Posterior vena cava (tissue), 2 donors: ENCODE measurements at places on chromosomes 5 and 9.

GRCh38 chr5:101102506-101102905 is 199.4 kb upstream of the ST8SIA4 start:
- DNase-seq, result no peak

- DNase-seq, result no peak
Measured at GRCh38 chr5:43514471-43514815, 505 bp downstream of the C5orf34 start.

DNA sequence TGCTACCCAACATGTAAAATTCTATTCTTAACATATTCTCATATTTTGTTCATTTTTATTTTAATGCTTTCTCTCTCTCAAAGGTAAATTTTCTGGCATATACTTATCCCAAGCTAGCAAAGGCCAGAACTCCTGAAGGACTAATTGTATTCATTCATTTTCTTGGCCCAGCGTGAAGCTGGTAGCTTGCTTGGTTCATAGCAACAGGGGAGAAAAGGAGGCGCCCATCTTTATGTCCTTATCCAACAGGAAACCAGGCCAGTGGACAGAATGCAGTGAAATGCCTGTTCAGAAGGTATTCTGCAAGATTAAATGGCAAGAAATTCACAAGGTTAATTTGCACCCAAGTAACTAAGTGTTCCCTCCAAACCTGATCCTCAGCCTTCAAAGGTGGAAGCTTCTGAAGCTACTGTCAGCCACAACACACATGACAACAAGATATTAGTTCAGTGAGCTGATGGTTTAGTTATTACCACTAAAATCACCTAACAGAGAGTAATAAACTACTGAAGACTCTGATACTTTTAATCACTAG is 5.6 kb downstream of the EFNA5 start:
- DNase-seq, result no peak

DNA sequence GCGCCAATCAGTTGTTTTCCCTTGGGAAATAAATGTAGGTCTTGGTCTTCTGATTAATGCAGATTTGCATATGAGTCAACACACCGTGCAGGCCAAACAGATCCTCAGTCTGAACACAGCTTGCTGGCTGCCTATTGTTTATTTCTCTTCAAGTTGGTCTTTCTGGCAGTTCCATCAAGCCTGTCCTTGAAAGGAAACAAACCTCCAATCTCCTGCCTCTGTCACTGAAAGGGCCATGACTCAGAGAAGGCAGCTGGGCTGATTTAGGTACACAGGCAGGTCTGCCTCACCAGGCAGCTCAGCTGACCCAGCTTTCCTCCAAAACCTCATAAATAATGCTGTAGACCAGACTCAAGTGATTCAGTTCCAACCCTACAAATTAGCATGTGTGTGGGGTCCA is 175.9 kb downstream of the MAN2A1 start:
- DNase-seq, result no peak

DNA sequence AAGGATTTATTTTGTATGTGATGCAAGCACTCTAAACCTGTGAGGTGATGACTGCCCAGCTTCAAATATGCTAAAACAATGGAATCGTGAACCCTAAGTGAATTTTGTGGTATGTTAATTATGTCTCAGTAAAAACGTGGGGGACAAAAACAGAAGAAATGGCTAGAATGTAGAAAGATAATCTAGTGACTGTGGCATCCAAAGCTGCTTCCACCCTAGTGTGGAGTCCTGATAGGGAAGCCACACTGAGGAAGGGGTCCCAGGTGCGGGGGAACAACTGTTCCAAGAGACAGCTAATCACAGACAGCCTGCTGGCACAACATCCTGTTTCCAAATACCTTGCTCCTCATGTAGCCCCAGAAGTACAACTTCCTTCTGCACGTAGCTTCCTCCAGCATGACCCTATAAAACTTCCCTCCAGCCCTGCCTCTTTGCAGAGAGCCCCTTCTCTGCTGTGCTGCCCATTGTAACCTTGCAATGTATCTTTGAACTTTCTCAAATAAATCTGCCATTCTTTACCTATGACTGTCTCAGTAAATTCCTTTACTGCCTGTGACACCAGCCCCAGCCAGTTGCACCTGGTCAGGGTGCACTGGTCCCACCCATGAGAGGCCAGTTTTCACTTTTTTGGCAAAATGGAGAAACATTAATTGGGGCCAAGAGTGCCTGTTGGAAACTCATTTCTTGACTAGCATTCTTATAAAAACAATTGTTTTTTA is 4.9 kb downstream of the GMCL2 start:
- DNase-seq, result no peak

GRCh38 chr5:88470745-88471144 is 202.1 kb upstream of the TMEM161B start:
- DNase-seq, result no peak

DNA sequence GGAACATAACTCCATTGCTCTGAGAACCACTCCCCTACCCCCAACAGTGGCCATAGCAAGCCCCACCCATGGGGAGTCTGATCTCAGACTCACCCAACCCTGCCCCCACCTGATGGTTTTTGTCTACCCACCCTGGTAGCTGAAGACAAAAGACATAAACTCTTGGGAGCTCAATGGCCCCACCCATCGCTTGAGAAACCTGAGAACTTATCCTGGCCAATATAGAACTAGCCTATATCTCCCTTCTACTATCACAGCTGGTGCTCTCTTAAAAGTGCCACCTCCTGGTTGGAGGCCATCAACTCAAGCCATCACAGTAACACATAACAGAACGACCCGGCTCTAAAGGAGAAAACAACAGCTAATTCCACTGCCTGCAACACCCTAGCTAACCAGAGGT is 47.9 kb upstream of the SNAPC3 start:
- DNase-seq, result no peak

DNA sequence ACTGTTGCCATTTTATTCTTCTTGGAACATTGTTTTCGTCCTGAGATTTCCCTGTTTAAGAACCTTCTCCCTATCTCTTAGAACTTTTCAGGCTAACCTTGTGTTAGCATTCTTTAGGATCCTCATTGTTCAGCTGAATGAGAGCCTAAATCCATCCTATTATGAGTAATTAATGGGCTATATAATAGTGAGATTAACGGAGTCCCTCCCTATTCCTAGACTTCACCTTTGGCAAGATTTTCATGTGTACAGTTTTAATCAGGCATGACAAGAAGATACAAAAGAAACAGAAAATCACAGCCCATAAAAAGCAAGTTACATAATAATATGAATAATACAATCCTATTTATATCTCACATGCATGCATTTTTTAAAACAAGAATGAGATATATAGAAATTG is 9.1 kb upstream of the MSMP start:
- no peak for DNase-seq

DNA sequence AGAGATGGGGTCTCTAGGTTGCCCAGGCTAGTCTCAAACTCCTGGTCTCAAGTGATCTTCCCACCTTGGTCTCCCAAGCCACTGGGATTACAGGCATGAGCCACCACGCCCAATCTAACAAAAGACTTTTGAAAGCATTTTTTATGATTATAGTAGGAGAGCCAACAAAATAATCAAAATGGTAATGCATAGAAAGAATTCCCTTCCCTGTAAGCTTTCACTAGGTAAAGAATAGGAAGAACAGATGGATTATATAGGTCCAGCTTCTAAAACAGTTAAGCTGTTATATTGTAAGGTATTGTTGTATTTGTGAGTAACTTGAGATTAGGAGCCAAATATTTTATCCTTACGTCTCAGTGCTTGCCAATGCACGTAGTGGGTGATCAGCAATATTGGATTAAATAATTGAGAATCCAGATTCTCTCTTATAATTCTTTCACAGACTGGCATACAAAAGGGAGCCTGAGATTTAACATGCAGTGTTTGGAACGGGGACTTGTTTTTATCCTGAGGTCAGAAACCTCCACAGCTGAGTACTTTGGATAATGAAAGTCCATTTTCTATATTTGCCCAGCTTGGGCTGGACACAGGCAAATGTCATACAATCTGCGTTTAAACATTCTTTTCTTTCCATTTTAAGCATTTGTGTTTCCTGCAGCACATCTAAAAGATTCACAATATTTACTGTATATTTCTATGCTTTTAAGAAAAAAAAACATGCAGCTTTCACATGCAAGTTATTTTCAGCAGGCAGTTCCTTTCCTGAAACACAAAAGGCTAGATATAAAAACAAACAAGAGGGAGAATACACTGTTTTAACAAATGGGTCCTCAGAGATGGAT is 238.4 kb downstream of the ARRDC3 start:
- DNase-seq, result no peak

DNA sequence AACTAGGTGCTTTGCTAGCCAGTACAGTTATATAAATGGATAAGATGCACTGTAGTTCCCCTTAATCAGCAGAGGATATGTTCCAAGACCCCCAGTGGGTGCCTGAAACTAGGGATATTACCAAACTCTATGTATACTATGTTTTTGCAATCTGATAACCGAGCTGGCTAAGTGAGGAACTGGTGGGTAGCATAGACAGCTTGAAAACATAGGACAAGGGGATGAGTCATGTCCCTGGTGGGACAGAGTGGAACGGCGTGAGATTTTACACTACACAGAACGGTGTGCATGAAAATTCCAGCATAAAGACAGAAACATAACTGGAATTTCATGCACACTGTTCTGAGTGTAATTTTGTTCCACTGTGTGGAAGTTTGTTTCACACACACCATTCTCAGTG is 86.9 kb downstream of the BASP1 start:
- no peak for DNase-seq

- DNase-seq, result no peak
Measured at GRCh38 chr5:163585206-163585605, 79.8 kb downstream of the MAT2B start.

DNA sequence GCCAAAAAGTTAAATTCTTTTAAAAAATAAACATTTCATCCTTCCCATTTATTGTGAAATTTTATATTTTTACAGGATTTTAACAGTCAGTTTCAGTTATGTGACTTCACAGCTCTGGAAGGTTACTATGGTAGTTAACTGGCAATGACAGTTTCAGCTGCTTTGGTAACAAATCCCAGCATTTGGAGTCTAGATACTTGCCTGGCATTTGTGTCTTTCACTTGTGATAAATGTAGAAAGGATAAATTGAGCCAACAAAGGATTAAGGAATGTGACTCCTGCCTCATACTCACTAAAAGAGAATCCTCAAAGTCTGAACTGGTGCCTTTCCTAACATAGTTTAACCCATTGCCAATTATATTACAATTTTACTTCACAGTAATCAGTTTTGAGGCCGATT is 315.5 kb downstream of the FER start:
- DNase-seq, result no peak
